Cardiac fibroblast (primary cell): ENCODE measurements at places on chromosomes 7 and 10.

- DNase-seq, result no peak
These were observed 74.5 kb downstream of the PRKAG2 start for GRCh38 chr7:151802469-151802846.

GRCh38 chr10:416091-416515, 273.4 kb downstream of the DIP2C start:
- DNase-seq, result no peak

- peak; percentile 2 for DNase-seq
These were observed 391.9 kb upstream of the NPVF start for GRCh38 chr7:25619963-25620799.

GRCh38 chr7:116269466-116269865, 59.1 kb downstream of the TES start:
- no peak for DNase-seq

DNA sequence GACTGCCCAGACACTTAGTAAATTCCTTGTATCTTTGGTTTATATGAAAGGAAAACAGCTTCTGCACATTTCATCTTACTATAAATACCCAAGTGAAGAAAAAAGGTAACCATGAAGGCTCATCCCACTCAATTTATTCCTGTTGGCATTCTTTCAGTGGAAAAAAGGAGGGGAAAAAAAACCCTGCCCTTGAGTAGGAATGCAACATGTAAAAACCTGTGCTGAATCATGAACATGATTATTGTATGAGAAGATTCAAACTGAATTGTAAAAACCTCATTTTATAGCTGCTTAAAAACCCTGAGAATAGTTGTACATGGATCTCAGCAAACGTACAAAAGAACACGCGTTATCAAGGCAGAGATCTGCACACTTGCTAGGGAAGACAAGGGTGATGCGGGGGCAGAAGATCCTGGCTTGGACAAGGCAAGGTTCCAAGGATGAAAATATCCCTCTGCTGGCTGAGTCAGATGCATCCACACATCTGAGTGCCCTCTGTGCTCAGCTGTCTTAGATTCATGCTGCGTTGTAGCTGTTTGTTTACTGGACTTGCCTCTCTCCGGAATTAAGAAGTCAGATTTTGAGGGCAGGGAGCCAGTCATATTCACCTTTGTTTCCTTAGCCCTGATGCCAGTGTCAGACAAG, 658.2 kb downstream of the PARD3 start:
- peak; percentile 63 for DNase-seq

GRCh38 chr10:129531969-129532660, 65.1 kb downstream of the MGMT start:
- DNase-seq, result peak; percentile 21

DNA sequence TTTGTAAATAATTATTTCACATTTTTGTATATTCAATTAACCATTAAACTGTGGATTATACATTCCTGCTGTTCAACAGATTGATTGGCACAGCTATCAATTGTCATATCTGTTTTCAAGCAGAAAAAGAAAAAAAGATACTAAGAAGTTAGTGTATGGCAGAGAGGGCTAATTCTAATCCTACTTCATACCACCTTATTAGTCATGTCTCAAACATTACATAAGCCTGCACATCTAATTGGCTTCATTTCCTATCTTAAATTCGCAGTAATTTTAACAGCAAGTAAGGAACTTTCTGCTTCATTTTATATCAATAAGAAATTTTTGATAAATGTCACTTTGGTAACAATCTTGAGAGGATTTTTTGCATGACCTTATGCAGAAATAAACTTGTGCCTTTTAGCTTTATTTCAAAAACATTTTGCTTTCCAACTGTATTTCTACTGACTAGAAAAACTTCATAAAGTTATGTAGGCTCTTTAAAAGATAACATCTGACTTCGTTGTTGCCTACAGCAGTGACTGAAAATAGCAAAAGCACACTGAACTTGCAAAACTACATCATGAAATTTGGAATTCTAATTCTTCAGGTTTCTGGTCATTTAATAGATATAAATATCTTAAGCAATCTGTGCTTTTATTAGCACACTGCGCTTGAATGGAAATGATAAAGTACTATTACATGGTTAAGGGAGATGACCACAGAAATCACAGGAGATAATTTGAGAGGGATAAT, 111.5 kb downstream of the SEMA3C start:
- DNase-seq, result peak; percentile 34

DNA sequence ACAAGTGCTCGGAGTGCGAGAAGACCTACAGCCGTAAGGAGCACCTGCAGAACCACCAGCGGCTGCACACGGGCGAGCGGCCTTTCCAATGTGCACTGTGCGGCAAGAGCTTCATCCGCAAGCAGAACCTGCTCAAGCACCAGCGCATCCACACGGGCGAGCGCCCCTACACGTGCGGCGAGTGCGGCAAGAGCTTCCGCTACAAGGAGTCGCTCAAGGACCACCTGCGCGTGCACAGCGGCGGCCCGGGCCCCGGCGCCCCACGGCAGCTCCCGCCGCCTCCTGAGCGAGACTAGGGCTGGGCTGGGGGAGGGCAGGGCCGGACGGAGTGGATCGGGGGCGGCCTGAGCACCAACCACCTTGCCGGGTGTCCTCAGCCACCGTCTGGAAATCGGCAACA, 15.1 kb upstream of the ZNF212 start:
- no peak for DNase-seq

GRCh38 chr7:101126651-101127459, at the start of gene SERPINE1:
Gene SERPINE1 (plus strand): TSS chr7:101127104. CDS start chr7:101128394, 1,290 bp downstream.
- peak; percentile 100 for DNase-seq

DNA sequence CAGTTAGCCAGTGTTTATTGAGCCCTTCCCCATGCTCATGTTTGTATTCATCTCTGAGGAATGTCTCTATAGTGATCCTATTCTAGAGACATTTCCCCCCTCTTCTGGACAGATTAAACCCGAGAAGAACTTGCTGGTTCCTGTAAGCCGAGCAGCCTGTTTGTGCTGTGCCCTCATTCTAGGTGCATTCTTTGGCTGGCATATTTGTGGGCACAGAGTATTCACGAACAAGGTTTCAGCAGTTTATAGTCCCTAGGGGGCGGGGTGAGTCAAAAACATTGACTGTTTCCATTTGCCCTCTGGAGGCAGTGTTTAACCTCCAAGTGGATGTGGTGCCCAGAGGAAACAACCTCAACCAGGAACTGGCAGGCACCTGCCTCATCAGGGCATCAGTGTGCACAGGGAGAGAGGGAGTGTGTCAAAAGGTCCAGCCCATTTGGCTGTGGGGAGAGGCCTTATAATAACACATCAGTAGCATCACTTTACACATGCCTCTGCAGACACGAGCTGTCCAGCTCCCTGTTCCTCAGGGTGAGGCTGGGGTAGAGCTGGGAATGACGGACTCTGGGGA, 273.3 kb upstream of the LRGUK start:
- DNase-seq, result peak; percentile 89

- DNase-seq, result no peak
These were observed 692 bp downstream of the NEURL1 start for GRCh38 chr10:103493916-103494877.

DNA sequence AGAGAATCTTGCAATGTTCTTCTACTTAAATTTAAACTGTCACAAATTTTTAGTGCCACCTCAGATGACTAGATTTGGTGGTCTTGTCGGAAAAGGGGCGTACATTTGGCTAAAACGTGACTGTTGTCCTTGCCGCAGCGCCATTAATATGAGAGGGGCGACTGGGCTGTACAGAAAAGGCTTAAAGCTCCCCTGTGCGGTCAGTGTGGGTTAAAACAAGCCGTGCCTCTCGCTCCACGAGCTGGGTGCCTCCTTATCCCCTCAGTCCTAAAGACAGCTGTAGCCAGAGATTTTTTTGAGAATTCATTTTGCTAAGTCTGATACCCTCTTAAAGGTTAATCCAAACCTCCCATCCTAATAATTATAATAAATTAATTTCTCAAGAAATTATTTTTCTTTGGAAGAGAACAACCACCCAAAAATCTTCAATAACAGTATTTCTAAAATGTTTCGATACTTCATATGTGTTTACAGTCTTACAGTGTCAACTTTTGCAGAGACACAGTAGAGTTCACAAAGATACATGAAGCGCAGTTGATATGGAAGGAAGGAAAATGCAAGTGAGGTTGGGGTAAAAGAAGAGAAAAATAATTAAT, 68.6 kb downstream of the C7orf25 start:
- DNase-seq, result peak; percentile 57

DNA sequence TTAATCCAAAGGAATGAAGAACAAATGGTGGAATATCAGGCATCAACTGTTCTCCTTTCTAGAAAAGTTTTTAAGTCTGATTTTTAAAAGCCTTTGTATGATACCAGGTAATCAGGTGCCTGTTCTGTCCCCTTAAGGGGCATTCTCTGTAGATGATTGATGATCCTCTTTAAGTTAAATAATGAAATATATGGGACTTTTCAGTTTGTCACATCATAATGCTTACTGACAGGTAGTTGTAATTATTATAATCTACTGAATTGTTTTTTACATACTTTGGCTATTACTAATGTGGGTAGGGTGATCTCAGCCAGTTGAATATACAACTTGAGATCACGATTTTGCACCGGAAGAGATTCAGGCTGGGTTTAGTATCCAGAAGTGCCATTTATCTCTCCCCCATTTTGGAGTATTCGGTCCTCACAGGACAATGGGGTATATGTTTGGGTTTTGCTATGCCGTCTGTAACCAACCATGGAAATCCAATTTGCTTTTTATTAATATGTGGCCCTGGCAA, 330.2 kb downstream of the BICC1 start:
- DNase-seq, result peak; percentile 14

DNA sequence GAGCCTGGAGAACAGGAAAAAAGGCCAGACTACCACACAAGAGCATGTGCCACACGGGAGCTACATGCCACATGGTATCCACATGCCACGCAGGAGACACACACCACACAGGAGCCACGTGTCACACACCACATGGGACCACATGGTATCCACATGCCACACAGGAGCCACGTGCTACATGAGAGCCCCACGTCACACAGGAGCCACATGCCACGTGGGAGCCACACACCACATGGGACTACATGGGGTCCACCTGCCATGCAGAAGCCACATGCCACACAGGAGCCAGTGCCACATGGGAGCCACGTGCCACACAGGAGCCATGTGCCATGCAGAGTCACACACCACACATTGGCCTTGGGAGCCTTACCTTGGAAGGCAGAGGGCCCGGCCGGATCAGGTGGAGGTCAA, 244.4 kb upstream of the PPP2R2D start:
- no peak for DNase-seq
